ENCODE measurements at places on chromosomes 4 and X.

DNA sequence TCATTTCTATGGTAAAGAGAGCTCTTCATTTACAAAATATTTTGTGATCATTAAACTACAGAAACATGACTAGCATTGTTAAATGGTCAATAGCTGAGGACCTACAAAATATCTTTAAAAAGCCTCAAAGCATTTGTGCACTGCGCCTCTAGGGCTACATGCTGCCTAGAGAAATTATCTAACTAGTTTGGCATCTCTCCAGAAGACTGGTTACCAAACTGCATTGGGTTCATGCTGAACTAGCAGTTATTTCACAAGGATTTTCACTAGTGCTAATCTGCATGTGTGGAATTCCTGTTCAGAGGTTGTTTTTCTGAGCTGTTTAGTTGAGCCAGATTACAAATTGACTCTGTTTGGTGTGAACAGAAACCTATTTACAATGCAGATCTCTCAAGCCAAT, 58.5 kb upstream of the PITX2 start:
- DNase-seq = no peak

GRCh38 chrX:117936118-117936517, 180.5 kb downstream of the KLHL13 start:
- no peak for DNase-seq

DNA sequence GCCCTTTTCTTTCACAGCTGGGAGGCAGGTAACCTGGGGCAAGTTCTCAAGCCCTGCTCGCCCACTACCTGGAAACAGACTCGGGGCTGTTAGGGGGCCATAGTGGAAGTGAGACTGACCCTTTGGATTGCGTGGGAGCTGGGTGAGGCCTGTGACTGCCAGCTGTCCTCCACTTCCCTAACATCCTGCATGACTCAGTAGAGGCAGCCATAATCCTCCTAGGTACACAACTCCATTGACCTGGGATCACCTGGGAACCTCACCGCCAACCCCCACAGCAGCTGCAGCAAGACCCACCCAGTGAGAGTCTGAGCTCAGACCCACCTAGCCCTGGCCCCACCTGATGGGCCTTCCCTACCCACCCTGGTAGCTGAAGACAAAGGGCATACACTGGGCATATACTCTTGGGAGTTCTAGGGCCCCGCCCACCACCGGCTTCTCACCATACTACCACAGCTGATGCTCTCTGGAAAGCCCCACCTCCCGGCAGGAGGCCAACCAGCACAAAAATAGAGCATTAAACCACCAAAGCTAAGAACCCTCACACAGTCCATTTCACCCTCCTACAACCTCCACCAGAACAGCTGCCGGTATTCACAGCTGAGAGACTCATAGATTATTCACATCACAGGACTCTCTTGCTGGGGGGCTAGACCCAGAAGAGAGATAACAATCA, 61.1 kb upstream of the DCTD start:
- DNase-seq = no peak

DNA sequence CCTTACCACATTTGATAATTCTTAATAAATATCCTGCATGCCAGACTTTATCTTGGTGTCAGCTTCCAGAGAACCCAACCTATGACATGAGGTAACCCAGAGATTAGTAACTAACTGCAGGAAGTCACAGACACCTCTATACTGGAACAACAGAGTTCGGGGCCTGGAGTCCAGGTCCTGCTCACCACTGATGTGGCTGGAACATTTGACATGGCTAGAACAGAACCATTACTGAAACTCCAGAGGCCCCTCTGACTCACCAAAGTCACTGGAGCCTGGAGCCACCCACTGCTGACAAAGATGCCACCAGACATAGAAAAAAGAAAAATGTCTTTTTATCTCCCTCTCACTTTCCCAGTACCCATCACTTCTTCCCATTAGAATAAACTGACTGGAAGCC, 403.7 kb downstream of the MID1IP1 start:
- DNase-seq = no peak

DNA sequence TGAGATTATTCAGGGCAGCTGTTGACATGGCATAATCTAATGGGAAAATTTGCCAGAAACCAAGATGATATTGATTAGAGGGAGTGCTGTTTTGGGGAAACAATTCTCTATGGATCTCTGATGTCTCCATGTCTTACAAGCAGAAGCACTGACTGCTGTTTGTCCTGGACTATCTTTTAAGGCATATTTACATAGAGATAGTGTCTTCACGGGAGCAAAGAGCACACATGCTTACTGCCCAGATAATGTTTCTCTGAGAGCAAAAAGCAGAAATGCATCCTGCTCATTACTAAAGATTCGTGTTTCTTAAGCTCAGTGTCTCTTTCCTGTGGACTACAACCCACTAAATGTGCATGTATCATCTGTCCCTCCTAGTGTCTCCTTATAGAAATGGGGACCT, 41.3 kb upstream of the GLRA3 start:
- no peak for DNase-seq

- no peak for DNase-seq
Observed at GRCh38 chrX:43646800-43647199, 9.3 kb upstream of the MAOA start.

DNA sequence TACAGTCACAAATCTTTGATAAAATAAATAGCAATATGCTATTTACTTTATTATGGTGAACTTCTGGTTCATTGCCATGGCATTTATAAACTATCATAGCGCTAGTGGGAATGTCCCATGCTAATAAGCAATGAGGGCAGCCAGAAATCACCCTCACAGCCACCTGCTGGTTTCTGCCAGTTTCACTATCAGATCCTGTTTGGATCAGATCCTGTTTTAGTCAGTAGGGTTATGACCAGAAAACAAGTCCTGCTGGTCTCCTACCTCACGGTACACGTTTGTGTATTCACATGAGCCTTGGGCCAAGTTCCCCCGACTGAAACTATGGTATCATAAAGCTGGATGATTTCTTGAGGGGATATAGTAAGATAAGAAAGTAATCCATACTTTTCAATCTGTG, 17.7 kb downstream of the FOXR2 start:
- DNase-seq = no peak

GRCh38 chrX:13752141-13752540, 17.6 kb downstream of the OFD1 start:
- DNase-seq = no peak

GRCh38 chr4:187541666-187542065, 453.9 kb upstream of the ZFP42 start:
- no peak for DNase-seq

DNA sequence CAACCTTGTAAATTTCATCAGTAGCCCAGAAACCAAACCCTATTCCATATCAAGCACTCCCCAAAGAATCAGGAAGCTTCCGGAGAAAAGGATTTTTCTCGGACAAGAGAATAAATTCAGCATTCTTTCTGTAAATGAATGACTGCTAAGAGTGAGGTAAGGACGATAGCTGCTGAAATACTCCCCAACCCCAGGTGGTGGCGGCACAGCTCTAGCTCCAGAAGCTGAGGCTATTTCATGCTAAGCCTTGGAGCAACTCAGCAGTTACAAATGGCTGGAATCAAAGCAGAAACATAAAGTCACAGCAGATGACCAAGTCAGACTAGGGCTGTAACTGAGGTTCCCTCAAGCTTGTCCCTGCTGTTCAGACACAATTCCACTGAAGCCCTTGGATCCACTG, 13.9 kb upstream of the PCDH19 start:
- DNase-seq = no peak

DNA sequence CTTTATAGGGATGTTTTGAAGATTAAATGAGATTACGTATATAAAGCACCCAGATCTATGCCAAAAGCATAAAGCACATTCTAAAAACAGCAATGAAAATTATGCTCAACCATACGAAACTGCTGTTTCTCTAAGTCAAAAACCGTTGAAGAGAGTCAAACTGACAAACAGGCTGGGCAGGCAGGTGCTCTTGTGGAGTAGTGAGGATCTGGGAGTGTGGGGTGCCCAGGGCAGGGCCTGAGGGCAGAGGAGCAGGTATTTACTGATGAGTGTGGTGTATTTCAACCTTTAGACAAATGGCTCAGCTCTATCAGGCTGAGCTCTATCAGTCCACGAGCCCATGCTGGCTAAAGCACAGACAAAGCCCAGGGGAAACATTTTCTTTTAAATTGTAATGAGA, 40.4 kb downstream of the RELL1 start:
- no peak for DNase-seq

DNA sequence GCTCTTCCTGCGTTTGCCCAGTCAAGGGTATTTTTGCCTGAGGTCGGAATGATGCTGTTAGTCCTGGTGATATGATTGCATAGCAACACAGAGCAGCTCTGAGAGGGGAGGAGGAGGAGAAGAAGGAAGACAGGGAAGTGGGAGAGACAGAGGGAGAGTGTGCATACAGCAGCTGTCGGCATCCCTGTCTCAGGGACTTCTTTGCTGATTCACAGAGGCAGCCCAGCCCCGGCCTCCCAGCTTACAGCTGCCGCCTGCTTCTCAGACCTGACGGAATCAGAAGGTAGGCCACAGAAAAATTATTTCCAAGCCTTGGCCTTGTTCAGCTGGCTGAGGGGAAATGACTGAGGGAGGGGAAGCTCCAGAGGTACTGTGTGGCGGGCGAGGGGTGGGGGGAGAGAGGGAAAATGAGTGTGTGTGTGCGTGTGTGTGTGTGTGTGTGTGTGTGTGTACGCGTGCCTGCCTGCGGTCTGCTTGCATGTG, 319 bp downstream of the DRP2 start:
- DNase-seq = no peak

- no peak for DNase-seq
Observed at GRCh38 chr4:36072529-36072928, 171.8 kb downstream of the ARAP2 start.

GRCh38 chrX:68686097-68686977, 38.9 kb downstream of the STARD8 start:
- DNase-seq = no peak

DNA sequence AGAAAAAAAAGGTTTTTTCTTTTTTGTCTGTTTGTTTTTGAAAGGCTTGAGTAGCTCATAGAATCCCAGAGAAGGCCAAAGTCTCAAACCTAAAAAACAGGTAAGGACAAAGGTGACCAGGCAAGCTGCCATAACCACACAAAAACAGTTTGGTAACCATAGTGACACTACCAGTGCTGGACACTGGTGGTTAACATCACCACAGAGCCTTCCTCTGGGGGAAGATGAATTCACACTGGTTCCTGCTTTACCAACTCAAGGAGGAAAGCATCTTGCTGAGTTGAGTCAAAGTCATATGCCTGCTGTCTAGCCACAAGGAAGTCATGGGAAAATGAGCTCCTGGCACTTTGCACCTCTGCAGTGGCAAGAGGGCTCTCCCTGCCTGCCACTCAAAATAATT, 32.5 kb downstream of the IDS start:
- DNase-seq = no peak

DNA sequence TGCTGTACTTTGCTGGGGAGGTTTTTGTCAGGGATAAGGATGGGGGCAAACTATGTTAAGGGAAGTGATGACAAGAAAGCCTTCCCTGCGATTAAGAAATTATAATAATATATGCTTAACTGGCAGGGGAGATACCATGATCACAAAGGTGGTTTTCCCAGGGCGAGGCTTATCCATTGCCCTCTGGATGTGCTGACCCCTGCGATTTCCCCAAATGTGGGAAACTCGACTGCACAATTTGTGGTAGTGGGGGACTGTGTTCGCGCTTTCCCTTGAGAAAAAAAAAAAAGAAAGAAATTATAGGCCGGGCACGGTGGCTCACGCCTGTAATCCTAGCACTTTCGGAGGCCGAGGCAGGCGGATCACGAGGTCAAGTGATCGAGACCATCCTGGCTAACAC, 24.5 kb downstream of the SLC25A43 start:
- DNase-seq = no peak

DNA sequence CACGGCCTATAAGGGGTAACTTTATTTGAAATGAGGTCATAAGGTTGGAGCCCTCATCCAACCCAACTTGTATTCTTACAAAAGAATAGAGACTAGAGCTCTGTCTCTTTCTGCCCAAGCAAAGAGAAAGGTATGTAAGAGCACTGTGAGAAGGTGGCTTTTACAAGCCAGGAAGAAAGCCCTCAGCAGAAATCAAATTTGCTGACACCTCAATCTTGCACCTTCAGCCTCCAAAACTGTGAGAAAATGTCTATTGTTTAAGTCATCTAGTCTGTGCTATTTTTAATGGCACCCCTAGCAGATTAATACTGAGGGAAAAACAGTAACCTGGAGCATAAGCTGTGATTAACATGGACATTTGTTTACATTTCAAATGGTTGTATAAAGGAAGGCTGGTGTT, 860.7 kb downstream of the PCDH7 start:
- DNase-seq = no peak

DNA sequence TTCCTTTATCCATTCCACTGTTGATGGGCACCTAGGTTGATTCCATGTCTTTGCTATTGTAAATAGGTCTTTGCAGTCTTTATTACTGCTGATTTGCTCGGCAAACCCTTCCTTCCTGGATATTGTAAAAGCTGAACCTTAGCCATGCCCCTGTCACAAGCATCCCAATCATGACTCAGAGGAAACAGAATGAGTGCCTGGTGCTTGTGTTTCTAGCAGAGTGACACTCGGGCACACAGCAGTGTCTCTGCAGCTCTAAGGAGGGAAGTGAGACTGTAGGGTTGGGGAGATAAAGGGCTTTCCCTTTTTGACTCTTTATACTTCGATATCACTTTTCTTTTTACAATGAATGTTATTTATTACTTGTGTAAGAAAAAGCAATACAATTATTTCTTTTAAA, 83.3 kb downstream of the AKAP4 start:
- DNase-seq = no peak

DNA sequence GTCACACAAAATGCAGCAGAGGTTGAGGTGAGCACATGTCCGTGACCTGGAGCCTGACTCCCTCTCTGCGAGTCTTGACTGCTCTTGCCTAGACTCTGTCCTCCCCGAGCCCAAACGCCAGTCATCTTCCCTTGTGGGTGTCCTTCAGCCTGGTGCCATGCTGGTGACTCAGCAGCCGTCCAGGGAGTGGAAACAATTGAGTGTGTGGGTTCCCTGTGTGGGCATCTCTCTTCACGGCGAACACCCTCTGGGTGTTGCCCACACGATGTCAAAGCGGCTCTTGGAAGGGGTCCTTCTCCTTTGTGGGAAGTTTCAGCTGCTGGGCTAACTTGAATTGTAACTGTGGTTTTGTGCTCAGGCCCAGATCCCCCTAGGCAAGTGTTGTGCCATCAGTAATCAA, 17.5 kb upstream of the MSANTD1 start:
- DNase-seq = no peak

DNA sequence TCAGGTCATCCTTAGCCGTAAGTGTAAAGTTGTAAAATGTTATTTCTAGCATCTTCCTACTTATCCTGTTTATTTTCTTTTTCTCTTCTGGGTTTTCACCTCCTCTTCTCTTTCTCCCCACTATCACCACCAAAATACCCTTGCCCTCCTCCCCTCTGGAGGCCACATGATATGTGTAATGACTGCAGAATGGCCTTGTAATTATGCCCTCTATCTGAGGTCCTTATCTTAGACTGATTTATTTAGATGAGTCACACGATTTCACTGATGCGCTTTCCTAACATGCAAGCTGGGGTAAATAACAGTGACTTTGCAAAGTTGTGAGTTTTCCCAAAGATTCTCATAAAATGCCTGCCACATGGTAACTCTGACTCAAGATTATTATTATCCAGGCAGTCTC, 231.8 kb upstream of the GPRIN3 start:
- DNase-seq = no peak

DNA sequence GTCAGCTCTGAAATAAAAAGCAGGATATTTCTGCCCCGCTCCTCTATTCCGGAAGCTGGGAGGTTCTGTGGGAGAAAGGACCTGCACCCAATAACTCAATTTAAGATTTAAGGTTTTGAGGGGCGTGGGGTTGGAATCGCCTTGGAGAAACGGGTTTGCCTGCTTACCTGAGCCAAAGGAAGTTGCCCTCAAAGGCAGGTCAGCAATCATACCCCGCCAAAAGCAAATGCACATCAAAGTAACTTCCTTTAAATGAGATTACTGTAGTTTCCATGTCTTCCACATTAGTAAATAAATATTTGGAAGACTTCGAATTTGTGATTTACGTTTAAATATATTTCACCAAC, 978 bp upstream of the HS3ST1 start:
- DNase-seq = no peak

Data from NCI-H526 treated with DMSO at 0.1 percent for 48 hours (cell line).